ENCODE measurements at places on chromosomes 5 and 9.
A peak's percentile ranks its signal among the peaks of the same experiment; 100 is the strongest.

GRCh38 chr5:99605904-99606303, 677.1 kb upstream of the CHD1 start:
- no peak for DNase-seq

DNA sequence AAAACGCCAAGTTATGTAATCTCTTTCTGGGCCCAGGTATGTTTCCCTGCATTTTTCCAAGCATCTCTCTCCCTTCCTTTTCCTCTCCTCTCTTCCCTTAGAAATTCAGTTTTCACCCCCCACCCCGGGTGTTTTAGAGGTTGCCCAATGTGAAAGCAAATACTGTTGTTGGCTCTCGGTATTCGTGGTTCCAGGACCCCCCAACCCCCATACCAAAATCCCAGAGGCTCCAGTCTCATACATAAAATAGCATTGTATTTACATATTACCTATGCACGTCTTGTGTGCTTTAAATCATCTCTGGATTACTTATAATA, 48.8 kb downstream of the ACER2 start:
- DNase-seq: no peak

GRCh38 chr5:112005623-112005930, 248.6 kb upstream of the NREP start:
- no peak for DNase-seq

DNA sequence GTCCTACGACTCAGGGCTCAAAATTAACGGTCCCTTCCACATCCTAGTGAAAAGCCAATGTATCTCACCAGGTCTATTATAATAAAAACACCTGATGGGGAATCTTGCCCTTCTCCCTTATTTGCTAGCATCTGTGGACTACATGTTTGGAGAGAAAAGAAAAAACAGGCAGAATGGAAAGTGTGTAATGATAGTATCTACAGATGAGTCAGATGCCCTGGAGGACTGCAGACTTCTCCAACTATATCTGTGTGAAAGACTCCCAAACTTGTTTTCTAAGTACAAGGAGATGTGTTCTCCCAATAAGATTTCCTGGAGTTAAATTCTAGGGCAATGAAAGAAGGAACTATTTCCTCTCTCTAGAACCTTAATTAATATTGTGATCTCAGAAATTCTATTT, 66.0 kb downstream of the FOXB2 start:
- no peak for DNase-seq

DNA sequence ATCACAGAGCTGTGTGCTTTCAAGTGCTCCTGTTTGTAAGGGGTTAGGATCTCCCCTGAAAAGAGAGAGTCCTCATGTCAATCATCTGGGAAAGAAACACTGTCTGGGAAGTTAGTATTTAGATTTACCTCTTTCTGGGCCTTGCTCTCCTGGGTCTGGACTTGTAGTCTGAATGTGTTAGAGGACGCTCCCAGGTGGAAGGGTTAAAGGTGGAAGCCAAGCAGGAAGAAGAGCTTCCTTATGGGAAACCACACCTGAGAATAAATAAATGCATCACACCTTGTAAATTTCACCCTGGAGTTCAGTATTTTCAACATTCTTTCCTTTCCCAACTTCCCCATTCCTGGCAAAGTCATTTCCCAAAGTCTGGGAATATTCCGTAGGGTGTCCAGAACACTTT, 1.3 kb downstream of the PLGRKT start:
- DNase-seq: no peak

GRCh38 chr9:128361986-128362646, 9.1 kb upstream of the URM1 start:
- peak; percentile 70 for DNase-seq

- DNase-seq: no peak
These were observed 171.6 kb downstream of the ADAMTS12 start for GRCh38 chr5:33720176-33720575.

DNA sequence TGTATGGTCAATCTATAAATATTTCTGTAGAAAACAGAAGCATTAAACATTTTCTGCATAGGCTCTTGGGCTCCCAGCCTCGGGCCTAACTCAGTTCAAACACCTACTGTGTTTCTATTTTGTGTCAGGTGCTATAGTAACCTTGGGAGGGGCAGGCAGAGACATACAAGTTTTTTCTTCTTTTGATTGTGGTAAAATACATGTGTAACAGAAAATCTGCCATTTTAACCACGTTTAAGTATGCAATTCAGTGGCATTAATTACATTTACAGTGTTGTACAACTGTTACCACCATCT, 40.8 kb upstream of the FOXE1 start:
- no peak for DNase-seq

- no peak for DNase-seq
These were observed 11.5 kb downstream of the LARP1 start for GRCh38 chr5:154766558-154767281.

DNA sequence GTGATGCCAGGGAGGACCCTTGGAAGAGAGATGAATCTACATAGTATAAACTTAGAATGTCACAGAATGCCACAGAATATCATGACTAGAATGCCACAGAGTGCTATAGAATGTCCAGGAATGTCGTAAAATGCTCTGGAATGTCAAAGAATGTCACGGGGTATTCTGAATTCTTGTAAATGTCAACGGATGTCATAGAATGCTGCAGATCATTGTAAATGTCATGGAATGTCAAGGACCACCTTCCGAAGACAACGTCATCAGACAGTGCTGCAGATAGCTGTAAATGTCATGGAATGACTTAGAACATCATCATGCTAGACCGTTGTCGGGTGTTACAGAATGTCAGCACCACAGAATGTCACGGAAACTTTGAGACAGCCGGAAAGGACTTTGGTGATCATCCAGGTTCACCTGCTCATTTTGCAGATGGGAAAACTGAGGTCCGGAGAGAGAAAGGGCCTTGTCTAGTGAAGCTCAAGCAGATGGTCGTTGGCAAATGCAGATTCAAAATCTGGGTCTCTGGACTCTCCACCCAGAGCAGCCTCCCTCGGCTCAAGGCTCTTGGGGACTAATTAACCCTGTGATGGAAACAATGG, 117.1 kb downstream of the LHX2 start:
- no peak for DNase-seq

DNA sequence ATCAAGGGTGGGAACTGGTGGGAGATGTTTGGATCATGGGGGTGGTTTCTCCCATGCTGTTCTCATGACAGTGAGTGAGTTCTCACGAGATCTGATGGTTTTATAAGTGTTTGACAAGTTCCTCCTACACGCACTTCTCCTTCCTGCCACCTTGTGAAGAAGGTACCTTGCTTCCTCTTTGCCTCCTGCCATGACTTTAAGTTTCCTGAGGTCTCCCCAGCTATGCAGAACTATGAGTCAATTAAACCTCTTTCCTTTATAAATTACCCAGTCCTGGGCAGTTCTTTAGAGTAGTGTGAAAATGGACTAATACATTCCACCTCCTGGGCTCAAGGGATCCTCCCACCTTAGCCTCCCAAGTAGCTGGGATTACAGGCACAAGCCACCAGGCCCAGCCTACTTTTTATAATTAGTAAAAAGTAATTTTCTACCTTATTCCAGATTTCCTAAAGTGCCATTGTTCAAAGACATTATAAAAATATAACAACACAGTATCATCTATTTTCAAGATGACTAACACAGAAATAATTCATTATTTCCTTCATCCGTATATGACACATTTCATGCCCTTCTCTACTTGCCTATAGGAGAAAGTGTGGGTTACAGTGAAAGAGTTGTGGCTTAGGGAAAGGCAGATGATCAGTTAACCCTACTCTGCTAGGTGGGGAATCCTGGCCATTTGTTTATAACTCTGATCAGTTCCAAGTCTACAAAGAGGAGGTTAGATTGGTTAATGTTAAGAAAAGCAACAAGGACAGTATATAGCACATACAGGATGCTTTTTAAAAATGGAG, 99.9 kb downstream of the TTC39B start:
- DNase-seq: no peak

DNA sequence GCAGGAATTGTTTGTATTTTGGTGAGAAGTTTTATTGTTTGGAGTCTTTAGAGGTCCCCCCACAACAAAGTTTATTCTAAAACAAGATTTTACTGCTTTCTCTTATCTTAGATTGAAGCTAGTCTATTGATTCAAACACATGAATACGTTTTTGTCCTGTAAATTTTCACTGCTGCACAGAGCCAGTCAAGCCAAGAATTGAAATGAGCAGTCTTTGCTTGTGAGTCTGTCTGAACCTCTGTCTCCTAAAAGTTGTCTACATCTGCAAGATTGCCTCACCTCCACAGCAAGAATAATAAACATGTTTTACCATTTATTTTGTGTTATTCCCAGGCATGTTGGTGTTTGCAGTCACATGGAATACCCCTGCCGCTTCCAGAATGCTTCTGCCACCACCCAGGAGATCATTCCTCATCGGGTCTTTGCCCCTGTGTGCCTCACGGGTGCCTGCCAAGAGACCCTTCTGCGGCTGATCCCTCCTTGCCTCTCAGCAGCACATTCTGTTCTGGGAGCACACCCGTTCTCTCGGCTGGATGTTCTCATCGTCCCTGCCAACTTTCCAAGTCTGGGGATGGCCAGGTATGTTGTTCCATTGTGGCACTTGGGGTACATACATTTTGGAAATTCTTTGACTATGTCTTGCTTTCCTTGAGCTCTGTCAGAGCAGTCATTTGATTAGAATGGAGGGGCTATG, 74.1 kb downstream of the AOPEP start:
- no peak for DNase-seq

GRCh38 chr5:55903121-55903701, 52.1 kb downstream of the IL31RA start:
- DNase-seq: peak; percentile 72

- no peak for DNase-seq
These were observed 41.5 kb upstream of the EGFL7 start for GRCh38 chr9:136621019-136621733.

DNA sequence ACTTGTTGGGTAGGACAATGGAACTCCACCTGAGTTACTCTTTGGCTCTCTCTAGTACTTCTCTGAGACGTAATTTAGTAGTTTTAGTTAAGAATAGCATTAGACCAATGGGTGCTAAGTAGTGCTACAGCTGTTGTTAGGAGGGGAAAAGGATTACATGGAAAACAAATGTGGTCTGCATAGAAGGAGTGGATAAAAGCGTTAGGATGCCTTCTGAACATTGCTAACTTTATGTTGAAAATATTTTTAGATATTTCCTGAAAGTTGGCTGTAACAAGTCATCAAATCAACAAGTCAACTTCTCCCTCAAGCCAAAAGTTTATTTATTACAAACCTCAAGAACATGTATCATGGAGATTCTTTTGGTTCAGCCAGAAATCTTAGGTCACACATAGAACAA, 409.5 kb upstream of the MEF2C start:
- no peak for DNase-seq

GRCh38 chr9:22446589-22446949, at the start of gene DMRTA1:
Gene DMRTA1, plus strand, starts transcription at chr9:22446824. Its CDS starts 242 bp downstream, at chr9:22447066.
- DNase-seq: no peak

Measured in CD4-positive, CD25-positive, alpha-beta regulatory T cell (primary cell).